SK-MEL-5 (cell line): ENCODE measurements at places on chromosomes 4 and X. TPM values are rescaled to one million over a fixed set of nuclear protein-coding genes. Genes with fewer than 3 reads are reported as not detected.
A peak's percentile ranks its signal among the peaks of the same experiment; 100 is the strongest.

- DNase-seq, result no peak
Measured at GRCh38 chrX:154734061-154734781, 16.7 kb downstream of the GAB3 start.

Gene SPINK2
- 0.37 and 0.90 TPM in 2 replicates for total RNA-seq

DNA sequence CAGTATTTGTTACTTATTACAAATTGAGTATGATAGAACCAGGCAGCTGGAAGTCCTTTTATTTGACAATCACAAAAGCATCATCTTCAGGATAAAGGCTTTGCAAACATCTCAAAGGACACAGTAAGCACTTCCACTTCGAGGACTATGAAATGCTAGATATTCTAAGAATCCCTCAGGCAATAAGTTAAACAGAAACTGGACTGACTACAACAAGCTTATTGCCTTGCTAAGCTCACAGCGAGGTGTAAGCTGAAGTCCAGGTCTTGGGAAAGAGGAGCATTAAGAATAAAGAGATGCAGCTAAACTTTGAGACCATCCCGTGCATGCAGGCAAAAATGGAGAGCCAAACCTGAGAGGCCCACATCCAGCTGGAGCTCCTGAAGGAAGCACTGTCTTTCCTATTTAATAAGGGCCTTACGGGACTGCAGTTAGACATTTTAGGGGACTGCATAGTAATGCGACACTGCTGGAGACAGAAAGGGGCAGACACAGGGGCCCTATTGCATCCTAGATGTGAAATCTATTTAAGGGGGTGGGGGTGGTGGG is 38.7 kb downstream of the DCHS2 start:
- no peak for DNase-seq

GRCh38 chr4:150983851-150984250 is 31.2 kb downstream of the LRBA start:
- DNase-seq, result no peak

GRCh38 chrX:120029354-120029753 is 48.1 kb downstream of the RHOXF2B start:
- DNase-seq, result no peak

Gene TLR3
- 6.9 and 9.8 TPM in 2 replicates for total RNA-seq

GRCh38 chrX:14802943-14803710 is 69.7 kb downstream of the FANCB start:
- DNase-seq, result no peak

DNA sequence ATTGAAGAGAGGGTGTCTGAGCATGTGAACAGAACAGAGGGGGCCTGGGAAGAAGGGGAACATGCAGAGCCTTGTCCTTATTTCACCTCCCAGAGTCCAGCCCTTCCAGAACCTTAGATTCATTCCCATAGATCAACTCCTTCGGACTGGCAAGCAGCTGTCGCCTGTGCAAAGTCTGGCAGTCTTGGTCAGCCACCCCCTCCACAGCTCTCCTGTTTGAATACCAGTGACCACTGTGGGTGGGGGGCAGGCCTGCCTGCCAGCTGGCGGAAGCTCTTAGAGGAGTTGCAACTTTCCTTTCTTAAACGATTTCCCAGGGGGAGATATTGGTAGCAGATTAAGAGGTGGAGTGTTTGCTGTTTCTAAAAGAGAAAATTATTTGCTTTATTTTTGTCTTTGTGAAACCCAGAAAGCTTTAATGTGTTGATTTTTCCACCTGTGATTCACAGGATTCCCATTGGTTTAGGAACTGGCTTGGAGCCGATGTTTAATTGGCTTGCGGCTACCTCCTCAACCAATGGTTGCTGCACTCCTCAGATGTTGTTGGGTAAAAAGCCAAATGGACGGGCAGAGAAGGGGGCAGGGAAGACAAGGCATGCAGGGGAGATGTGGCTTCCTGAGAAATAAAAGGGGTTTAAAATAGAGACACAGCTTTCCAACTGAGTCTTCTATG is 62.2 kb upstream of the PRPS1 start:
- peak; percentile 70 for DNase-seq

- DNase-seq, result no peak
Measured at GRCh38 chrX:38803243-38803587, 2.0 kb downstream of the MID1IP1 start.

Gene GPC3
- total RNA-seq, result 0.16 TPM in 1 of 2 replicates, not detected in the other

Gene MAGEC3
- 0.21 TPM in 1 of 2 replicates, not detected in the other for total RNA-seq

DNA sequence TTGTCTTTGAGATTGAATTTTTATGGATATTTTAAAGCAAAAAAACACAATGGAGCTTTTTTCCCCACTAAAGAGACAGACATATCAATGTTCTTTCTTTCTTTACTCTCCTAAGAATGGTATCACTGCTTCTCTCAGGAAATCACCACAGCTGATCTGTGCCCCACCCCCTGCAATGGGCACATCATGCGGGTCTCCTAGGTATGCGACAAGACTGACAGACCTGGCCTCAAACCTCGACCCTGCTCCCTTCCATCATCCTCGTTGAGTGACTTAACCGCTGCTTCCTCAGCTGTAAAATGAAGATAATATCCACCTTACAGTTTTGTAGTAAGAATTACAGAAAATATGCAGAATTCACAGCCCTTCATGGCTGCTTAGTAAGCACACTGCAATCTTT is 58.3 kb downstream of the LEF1 start:
- DNase-seq, result no peak

GRCh38 chr4:47835494-47835893 is 2.4 kb downstream of the CORIN start:
- no peak for DNase-seq

Gene FGFBP1
- total RNA-seq, result not detected in 2 replicates

- no peak for DNase-seq
Measured at GRCh38 chrX:124231451-124231759, 101.1 kb upstream of the TEX13D start.

DNA sequence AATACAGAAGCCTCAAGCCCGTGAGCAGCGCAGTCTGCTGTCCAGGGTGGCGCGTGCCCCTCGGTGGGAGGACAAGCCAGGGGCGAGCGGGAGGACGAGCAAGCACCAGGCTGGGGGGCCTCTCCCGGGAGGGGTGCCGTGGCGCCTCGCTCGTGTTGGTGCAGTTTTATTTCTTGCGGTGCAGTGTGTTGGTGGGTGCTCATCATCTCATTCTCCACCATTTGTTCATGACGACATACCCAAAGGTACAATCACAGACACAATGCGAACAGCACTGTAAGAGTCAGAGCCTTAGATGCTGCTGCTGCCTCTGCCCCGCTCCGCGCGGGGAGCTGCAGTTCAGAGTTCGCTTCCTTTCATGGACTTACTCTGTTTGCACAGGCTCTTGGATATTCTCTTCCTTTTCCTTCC is 30.3 kb downstream of the RGS12 start:
- no peak for DNase-seq

Gene ERCC6L
- 5.5 and 5.8 TPM in 2 replicates for total RNA-seq
